Esophagus muscularis mucosa (tissue), 4 donors: ENCODE measurements at places on chromosomes 2 and 18. TPM values are rescaled to one million over a fixed set of nuclear protein-coding genes. Genes with fewer than 3 reads are reported as not detected.

Gene FER1L5
- not detected for total RNA-seq

Gene MERTK
- total RNA-seq, result 20.7 TPM

Gene FAHD2B
- 24.2 TPM for total RNA-seq

Gene RESP18
- not detected for total RNA-seq

Gene ABCG8
- total RNA-seq, result not detected

Gene LCT
- not detected for total RNA-seq

Gene SP140
- 0.65 TPM for total RNA-seq

Gene EPB41L3
- 60.6 TPM for total RNA-seq

Gene IL37
- total RNA-seq, result not detected

Gene BCL2
- 34.7 TPM for total RNA-seq

Gene CCDC121
- 5.0 TPM for total RNA-seq

Gene SIX3
- total RNA-seq, result 0.42 TPM

Gene ZNF804A
- 0.33 TPM for total RNA-seq

Gene VIL1
- not detected for total RNA-seq

Gene SCYGR4
- not detected for total RNA-seq

Gene LHCGR
- 0.65 TPM for total RNA-seq

Gene MDH1B
- total RNA-seq, result 1.1 TPM

Gene CABLES1
- total RNA-seq, result 8.3 TPM

Gene CROCC2
- not detected for total RNA-seq

Gene EHBP1
- total RNA-seq, result 103 TPM

Gene CACNB4
- 3.5 TPM for total RNA-seq

Gene THOC1
- total RNA-seq, result 19.8 TPM

Gene PSMA8
- total RNA-seq, result not detected

Gene KCNG2
- total RNA-seq, result not detected

Gene KCNF1
- 50.5 TPM for total RNA-seq

Gene MLPH
- total RNA-seq, result 7.7 TPM

Gene EVX2
- total RNA-seq, result not detected

Gene TCF23
- not detected for total RNA-seq

Gene HDAC4
- total RNA-seq, result 88.8 TPM

Gene CHPF
- 67.5 TPM for total RNA-seq

Gene HOXD12
- not detected for total RNA-seq

Gene GCKR
- total RNA-seq, result not detected

Gene FAP
- 8.0 TPM for total RNA-seq

Gene SCN7A
- 71.5 TPM for total RNA-seq

Gene TUBA3E
- not detected for total RNA-seq

Gene CDH19
- 37.8 TPM for total RNA-seq

Gene LYG2
- not detected for total RNA-seq

Gene CHAC2
- 1.2 TPM for total RNA-seq

Gene MBD1
- total RNA-seq, result 74.6 TPM
